B cell (primary cell): ENCODE measurements at places on chromosomes 16 and 17. TPM values are rescaled to one million over a fixed set of nuclear protein-coding genes. Genes with fewer than 3 reads are reported as not detected.

DNASE1L2 gene
- 1.1 and 1.6 TPM in 2 replicates for total RNA-seq

TMEM11 gene
- total RNA-seq: 24.7 and 25.3 TPM in 2 replicates

NAA38 gene
- total RNA-seq: 20.0 and 22.0 TPM in 2 replicates

KRT25 gene
- total RNA-seq: not detected in 2 replicates

TP53TG3F gene
- total RNA-seq: not detected in 2 replicates

CIBAR2 gene
- total RNA-seq: not detected in 2 replicates

- no peak for DNase-seq
Observed at GRCh38 chr16:3759736-3760135, 42.4 kb upstream of the TRAP1 start.

DNA sequence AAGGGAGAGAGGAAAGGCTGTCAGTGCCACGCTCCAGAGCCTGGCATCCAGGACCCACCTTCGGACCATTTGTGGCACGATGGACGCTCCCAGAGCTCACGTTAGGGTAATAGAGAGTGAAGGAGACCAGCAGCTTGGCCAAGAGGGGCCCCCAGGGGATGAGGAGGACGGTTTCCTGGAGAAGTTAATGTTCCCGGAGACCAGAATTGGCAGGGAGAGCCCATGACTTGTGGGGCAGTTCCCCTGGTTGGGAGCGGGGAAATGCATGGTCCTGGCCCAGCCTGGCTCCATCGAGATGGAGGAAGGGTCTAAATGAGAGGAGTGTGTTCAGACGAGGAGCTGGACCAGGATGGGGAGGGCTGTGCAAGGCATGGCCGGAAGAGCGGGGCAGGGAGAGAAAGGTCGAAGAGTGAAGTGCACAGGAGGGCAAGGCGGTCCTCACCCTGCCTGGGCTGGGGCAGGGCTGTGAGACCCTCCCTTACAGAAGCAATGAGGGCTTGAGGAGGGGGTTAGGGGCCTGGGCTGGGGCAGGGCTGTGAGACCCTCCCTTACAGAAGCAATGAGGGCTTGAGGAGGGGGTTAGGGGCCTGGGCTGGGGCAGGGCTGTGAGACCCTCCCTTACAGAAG, 2.9 kb upstream of the HIC1 start:
- DNase-seq: no peak

DNA sequence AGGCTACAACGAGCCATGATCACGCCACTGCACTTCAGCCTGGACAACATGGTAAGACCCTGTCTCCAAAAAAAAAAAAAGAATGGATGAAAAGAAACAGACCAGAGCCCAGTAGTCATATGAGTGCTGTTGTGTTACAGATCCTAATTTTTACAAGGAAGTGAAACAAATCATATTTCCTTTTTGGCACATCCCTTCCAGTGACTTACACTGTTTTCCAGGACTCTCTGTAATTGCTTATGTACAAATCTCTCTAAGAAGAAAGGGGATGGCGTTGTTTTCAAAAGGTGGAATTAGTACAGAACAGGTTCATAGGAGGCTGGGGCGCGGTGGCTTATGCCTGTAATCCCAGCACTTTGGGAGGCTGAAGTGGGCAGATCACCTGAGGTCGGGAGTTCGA, 19.8 kb upstream of the ZNF594 start:
- peak; percentile 35 for DNase-seq

GRCh38 chr17:61849674-61850073, 13.7 kb downstream of the BRIP1 start:
- no peak for DNase-seq

SYNGR2 gene
- 380 and 390 TPM in 2 replicates for total RNA-seq

DNA sequence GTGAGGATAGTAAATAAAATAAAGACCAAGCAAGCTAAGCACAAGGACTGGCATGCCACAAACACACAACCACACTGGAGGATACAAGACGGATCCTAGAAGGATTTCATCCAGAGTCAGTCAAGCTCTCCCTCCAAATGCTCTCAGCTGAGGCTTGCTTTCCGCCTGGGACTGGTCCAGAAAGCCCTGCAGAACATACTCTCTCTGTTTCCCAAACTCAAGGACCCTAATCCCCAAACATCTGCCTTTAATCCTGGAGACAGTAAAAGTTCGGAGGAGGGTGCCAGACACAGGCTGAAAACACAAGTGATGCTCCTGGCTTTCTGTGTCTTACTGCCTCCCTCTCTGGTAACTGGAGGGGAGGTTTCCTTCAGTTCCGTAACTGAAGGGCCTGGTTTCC, 5.3 kb upstream of the HSD11B2 start:
- no peak for DNase-seq

GRCh38 chr16:51540259-51540658, 389.2 kb upstream of the SALL1 start:
- no peak for DNase-seq

SSTR5 gene
- total RNA-seq: not detected in 2 replicates

HES7 gene
- total RNA-seq: not detected in 2 replicates

- DNase-seq: no peak
Observed at GRCh38 chr16:79265196-79265595, 335.3 kb downstream of the MAF start.

DNA sequence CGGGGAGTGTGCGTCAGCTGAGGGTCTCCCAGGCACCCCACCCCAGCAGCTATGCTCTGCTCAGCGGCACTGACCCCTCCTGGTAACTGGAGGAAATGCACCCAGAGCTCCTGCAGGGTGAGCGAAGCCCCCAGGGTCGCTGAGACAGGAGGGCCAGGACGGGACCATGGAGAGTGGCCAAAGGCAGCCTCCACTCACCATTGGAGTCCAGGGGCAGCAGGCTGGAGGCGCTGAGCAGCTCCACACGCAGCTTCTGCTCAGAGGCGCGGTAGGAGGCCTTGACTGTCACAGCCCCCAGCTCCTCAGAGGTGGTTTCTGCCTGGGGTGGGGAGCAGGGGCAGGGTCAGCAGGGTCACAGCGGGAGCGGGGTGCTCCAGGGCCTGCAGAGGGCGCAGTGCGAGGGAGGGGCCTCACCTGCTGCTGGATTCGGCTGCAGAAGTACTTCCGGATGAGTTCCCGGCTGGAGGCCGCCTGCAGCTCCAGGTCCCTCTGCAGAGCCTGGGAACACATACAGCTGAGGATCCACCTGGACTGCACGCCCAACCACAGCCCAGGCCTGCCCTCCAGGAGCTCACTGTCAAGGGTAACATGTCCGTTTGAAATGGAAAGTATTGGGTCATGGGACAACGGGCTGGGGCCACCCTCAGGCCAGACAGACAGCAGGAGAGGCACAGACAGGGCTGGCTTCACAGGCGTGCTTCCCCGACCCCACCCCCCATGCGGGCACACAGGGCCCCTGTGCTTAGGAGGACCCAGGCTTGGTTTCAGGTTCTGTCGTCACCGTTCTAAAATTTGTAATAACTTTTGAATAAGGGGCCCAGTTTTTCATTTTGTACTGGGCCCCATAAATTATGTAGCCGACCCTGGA, 13.8 kb downstream of the UNC13D start:
- peak; percentile 55 for DNase-seq

- DNase-seq: no peak
Observed at GRCh38 chr16:56983211-56983751, 6.1 kb upstream of the NLRC5 start.

DNA sequence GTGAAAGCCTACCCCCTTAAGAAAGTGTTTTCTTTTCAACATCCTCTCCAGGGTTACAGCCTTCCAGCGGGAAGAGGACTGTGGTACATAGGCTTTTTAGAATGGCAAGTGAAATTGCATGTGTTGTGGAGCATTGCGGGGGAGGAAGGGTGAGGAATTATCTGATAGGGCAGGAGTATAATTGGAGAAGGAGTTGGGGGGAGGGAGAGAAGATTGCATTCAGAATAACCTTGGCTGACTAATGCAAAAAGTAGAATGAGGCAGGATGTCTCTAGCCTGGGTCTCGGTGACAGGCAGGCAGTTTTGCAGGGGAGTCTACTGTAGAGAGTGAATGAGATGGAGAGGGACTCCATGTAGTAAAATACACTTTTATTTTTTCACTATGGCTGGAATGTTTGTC, 2.4 kb upstream of the CDH8 start:
- no peak for DNase-seq

GRCh38 chr17:6775871-6776405, at the start of gene FBXO39:
FBXO39 (plus strand) TSS chr17:6776215; CDS start chr17:6779869, 3,654 bp downstream.
- DNase-seq: no peak

SLC5A2 gene
- total RNA-seq: 0.63 and 0.67 TPM in 2 replicates

AMFR gene
- 225 and 234 TPM in 2 replicates for total RNA-seq

TNFSF12 gene
- total RNA-seq: 40.6 and 44.5 TPM in 2 replicates

GRCh38 chr16:57258910-57259475, 13.9 kb downstream of the ARL2BP start:
- DNase-seq: no peak

TMEM238L gene
- not detected in 2 replicates for total RNA-seq

GRCh38 chr17:14469971-14470370, 169.1 kb downstream of the HS3ST3B1 start:
- DNase-seq: no peak

DNA sequence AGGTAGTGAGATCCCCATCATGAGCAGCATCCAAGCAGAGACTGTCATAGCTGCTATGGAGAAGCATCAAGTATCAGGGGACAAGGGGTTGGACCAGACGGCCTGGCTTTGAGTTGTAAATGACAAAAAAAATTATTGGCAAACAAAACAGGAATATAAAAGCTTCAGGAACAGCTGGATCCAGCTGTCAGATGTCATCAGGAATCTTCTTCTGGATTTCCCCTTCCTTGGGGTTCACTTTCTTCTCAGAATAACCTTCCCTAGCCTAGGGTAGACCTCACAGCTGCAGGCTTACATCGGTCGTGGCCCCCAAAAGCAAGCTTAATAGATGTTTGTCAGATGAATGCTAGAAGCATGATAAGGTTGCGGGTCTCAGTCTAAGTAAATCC, 17.2 kb upstream of the RAI1 start:
- DNase-seq: no peak

DNA sequence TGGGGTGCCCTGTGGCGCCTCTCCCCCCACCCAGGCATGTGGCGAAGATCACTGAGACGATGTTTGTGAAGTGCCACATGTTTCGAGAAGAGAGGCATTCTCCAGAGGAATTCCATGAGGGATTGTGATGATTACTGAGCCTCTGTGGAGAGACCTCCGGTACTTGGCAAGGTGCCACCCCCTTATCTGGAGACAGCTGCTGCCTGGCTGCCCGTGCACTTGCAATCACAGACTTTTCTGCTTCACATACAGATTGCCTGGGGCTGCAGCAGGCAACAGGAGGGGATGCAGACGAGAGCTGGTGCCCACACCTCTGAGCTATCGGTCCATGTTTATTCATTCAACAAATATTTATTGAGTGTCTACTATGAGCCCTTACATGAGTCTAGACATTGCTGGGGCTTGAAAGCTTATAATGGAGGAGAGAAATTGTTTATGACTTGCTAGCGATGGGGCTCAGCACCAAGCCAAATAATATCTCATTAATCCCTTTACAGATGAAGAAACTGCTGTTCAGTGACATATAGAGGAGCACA, 317.2 kb upstream of the ZFHX3 start:
- DNase-seq: no peak

DNA sequence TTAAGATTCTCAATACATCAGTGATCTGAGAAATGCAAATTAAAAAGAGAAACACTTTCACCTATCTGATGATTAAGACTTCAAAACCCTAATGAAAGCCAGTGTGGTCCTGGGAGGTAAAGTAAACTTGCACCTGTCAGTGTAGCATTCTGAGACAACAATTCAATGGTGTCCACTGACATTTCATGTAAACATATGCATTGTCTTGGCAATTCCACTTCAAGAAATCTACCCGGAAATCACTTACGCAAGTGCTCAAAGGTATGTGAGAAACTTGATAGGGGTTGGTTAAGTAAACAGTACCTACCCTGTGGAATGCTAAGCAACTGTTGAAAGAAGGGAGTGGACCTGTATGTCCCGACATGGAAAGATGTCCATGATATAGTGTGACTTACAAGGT, 2.1 kb downstream of the ST6GALNAC1 start:
- DNase-seq: no peak

CA4 gene
- total RNA-seq: not detected in 2 replicates

GRCh38 chr17:14067347-14067746, 2.0 kb upstream of the COX10 start:
- DNase-seq: no peak

DNA sequence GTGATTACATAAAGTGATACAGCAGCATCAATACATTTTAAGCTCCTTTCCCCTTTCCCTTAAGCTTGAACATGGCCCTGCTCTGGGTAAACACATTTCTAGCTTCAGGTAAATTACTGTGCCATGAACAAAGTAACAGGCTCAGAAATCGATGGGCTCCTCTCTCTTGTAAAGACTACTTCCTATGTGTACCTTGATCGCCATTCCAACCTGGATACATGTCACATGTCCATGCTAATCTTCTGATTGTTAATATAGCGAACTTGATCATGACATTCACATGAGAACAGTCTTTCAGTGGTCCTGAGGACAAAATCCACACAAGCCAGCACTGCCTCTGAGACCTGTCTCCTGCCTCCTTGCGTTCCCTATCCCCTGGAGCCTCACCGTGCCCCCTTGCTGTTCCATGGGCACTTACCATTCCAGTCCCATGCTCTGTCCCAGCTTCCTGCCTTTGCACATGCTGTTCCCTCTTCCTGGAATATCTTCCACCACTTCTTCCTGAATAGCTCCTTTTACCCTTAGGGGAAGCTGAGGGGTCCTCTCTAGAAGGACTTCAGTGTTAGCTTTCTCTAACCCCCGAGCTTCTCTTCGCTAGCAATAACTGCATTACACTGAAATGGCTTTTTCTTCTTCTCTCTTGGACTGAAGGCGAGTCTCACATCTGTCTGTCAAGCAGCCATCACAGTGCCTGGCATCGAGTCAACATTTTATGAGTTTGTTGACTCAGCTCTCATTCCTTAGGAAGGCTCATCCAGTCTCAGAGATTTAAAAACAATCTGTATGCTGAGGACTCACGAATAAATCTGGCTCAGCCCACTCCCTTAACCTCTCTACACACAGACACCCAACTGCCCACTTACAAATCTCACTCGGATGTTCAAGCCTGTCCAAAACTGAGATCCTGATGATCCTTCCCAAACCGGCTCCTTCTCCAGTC, 93.3 kb downstream of the ASIC2 start:
- no peak for DNase-seq

SLFN12 gene
- total RNA-seq: 8.0 and 10.4 TPM in 2 replicates

GRCh38 chr16:16150117-16150877, 73.0 kb downstream of the ABCC6 start:
- DNase-seq: no peak

SLC35G6 gene
- 0.30 TPM in 1 of 2 replicates, not detected in the other for total RNA-seq

DNA sequence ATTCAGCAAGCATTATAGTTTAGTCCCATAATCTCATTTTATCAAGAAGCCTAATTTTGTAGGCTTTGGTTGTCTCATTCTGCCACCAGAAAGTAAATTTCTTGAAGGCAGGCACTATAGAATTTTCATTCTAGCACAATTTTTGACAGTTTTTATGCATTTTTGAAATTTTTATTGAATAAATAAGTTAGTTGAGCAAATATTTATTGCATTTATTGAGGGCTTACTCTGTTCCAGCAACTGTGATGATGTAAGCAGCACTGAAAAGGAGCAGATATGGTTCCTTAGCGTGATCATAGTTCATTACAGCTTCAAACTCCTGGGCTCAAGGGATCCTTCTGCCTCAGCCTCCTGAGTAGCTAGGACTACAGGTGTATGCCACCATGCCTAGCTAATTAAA, 34.2 kb downstream of the PPM1E start:
- no peak for DNase-seq

GRCh38 chr16:23668873-23669272, 9.8 kb upstream of the PLK1 start:
- DNase-seq: no peak

- DNase-seq: no peak
Observed at GRCh38 chr17:59342681-59343131, 11.3 kb downstream of the YPEL2 start.

MPP3 gene
- not detected in 2 replicates for total RNA-seq
